Thoracic aorta (tissue), 2 donors: ENCODE measurements at places on chromosomes 3 and 15. TPM values are rescaled to one million over a fixed set of nuclear protein-coding genes. Genes with fewer than 3 reads are reported as not detected.

The EID1 gene
- total RNA-seq = 227 TPM

- DNase-seq = no peak
These were observed 23.4 kb downstream of the GPD1L start for GRCh38 chr3:32129832-32130231.

DNA sequence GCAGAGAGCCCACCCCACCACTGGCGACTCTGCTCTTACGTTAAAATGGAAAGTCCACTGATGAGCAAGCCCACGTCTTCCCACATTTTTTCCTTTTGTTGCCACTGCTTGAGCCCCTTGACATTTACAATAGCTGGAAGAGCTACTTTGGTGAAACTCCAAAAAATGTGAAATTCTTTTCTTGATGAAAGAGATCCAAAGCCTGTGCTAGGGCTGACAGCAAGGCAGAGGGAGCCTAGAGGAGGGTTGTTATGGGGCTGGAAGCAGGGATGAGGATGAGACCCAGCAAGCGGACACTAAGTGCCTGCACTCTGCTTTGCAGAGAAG lies 97.1 kb downstream of the CEMIP start:
- no peak for DNase-seq

DNA sequence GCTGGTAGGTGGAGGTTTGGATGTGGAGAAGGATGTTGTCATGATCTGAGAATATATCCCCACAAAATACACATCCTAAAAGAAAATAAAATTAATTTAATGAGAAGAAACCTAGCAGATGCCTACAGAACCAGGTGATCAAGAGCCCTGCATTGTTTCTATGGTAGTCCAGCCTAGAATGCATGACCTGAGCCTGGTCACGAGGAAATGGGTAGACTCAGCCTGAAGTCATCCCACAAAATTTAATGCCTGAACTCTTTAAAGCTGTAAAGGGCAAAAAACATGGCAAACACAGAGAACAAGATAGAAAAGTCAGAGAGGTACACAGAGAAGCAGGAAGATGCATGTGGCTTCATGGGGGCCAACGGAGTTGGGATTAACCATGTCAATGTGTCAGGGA lies 36.0 kb downstream of the LDHAL6B start:
- DNase-seq = no peak

The CGGBP1 gene
- total RNA-seq = 52.7 TPM
